ENCODE measurements at places on chromosomes 6 and 20. TPM values are rescaled to one million over a fixed set of nuclear protein-coding genes. Genes with fewer than 3 reads are reported as not detected.

DNA sequence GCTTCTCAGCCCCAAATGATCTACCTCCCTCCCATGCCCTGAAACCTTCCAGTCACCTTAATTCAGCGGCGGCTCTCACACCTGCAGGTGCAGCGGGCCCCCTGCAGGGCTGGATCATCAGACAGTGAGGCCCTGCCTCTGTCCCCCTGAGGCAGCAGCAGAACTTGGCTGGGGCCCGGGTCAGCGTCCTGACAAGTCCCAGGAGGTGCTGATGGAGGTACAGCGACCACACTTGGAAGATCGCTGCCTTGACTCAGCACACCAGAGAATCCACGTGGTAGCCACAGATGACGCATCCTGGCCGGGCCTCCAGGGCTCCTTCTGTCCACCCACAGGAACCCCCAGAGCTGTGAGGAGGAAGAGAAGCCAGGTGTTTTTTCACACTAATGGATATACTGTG lies 116.4 kb upstream of the THBS2 start:
- DNase-seq = no peak

Gene SLC52A3
- polyA plus RNA-seq = 2.8 TPM

DNA sequence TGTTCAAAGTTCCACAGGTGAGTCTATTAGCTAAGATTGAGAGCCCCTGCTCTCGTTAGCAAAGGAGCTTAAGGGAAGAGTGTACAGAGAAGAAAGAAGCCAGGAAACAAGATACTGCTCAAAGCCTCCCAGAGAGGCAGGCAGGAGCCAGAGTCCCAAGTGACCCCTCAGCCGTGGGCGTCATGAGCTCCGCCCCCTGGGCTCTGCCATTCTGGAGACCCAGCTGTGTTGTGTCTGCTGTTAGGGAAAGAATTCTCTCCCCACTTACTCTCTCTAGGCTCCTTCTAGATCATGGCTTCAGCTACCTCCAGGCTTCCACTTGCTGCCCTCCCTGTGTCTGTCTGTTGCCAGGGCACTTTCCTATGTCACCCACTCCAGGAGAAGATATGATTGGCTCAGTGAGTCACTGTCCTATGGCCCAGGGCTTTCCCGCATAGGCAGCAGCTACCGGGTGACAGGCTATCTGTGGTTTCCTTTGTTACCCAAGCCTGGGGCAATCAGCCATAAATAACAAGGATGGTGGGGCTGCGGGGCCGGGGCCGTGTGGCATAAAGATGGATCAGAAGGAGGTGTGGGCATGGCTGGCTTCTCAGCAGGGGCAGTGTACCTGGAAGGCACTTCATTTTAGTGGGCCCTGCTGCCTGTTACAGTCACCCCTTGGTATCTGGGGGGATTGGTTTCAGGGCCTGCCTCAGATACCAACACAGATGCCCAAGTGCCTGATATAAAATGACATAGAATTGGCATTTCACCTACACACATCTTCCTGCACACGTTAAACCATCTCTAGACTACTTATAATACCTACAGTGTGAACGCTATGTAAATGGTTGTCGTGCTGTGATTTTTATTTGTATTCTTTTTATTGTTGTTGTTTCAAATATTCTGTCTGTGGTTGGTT lies 118.9 kb downstream of the ARMC2 start:
- no peak for DNase-seq

DNA sequence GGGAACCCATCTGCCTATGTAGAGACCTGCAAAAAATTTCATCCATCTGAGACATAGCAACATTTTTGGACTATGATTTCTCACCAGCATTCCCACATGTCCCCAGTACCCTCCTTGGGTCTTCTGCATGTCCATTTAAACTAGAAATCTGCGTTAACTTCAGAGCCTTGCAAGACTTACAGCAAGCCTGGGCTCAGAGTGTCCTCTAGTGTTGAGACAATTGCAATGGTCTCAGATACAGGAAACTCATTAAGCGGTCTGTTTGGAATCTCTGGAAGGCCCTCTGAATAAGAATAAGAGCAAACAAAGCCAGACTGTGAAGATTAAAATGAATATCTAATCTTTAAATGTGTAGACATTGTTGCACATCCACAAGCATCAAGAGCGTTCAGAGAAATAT lies 20.5 kb upstream of the PI3 start:
- no peak for DNase-seq

Gene MRPS18B
- 58.6 TPM for polyA plus RNA-seq
